ENCODE measurements at places on chromosomes 12 and 14.

DNA sequence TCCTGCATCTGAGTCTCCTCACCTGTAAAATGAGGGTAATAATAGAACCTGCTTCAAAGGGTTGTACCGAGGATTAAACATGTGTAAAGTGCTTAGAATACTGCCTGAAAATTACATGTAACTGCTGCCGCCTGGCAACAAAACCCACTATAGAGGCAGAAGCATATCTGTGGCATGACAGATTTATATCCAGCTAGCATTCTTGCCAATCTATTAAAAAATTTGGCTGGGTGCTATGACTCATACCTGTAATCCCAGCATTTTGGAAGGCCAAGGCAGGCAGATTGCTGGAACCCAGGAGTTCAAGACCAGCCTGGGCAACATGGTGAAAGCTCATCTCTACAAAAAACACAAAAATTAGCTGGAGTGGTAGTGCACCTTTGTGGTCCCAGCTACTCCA, 16.4 kb upstream of the KSR2 start:
- no peak for DNase-seq

DNA sequence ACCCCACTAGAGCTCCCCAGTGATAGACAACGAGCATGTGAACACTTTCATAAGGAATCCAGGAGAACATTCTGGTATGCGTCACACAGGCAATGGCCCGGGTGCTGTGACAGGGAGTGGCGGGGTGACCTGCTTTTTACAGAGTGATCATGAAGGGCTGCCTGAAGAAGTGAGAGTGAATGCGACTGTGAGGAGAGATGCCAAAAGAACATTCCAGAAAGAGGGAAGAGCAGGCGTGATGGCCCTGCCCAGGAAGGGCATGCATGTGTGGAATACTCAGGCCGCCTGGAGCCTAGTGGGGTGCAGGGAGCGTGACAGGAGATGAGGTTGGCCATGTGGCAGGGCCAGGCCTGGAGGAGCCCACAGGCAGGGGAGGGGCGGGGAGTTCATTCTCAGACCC, 53.8 kb downstream of the FZD10 start:
- no peak for DNase-seq

DNA sequence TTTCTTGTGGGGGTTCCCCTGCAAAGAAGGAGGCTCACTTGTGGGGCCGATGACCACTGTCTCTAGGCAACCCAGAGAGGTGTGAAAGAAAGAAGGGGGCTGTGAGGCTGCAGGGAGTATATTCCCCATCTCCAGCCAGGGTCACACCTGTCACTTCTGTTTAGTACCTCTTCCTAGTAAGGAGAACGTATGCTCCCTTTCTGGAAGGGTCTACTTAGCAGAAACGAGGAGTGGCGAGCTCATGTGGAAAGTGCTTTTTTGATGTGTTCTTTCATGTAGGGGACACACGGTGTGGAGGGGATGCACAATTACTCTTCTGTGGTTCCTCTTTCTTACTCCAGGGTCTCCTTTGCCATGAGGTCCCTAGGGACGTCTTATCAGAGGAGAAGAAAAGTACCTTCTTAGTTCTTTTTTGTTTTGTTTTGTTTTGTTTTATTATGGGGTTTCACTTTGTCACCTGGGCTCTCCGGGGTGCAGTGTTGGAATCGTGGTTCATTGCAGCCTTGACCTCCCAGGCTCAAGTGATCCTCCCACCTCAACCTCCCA, 58.3 kb downstream of the PRKCH start:
- no peak for DNase-seq

DNA sequence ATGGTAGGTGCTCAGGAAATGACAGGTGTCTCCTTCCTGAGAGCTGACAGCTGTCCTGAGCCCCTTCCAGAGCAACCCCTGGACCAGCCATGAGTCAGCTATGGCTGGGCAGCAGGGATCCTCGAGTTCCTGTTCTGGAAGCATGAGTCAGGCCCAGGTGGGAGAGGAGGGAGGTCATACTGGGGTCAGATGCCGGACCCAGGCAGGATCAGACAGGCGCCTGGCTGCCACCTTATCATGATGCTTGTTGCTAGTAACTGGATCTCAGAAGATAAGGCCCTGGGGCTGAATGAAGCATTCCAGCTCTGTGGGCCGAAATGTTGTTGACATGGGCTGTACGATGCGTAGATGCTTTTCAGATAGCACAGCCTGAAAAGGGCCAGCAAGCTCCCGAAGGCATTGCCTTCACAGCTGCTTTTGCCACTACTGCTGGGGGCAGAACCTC, 17.4 kb upstream of the KRT7 start:
- no peak for DNase-seq

DNA sequence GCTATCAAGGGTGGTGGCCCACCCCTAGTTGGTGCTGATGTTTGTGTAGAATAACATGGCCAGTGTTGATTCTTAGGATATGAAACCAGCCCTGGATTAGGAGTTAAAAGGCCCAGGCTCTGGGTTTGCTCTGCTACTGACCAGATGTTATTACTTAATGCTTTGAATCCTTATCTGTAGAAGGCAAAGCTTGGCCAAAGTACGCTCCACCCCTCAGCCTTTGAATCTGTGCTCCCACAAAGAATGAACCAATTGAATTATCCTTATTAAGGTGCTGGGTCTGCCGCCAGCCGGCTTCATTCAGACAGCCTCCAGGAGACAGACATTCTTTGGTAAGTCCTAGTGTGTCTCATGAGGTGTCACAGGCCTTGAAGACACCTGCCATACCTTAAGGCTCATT, 41.8 kb downstream of the AKAP3 start:
- DNase-seq = no peak

GRCh38 chr12:129202109-129202814, 349.0 kb downstream of the GLT1D1 start:
- no peak for DNase-seq

DNA sequence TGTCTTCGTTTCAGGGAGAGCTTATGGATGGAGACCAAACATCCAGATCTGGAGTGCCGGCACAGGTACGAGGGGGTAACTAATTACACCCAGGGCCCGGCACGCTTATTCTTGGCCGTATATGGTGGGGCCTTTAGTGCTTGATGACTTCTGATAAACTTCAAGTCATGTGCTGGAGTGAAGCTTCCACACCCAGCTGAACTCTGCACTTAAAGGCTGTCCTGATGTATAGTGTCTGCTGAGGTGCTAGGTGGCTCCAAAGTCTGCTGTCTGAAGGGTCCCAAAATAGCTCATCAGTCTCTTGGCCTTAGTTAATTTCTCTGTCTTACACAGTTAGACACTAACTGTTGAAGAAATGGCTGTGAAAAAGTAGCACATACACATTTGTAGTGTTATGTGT, 17.9 kb downstream of the RNF34 start:
- no peak for DNase-seq

DNA sequence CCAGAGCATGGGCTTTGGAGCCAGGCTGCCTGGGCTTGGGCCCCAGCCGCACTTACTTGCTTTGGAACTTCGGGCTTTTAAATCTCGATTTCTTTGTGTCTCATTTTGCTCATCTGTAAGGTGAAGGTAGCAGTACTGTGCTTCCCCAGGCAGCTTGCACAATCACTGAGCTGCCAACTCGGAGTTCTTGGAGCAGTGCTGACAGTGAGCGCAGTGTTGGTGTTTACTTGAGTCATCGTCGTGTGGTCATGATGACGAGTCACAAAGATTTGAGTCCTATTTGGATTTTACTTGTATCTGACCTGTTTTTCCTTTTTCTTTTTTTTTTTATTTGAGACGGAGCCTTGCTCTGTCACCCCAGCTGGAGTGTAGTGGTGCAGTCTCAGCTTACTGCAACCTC, 31.3 kb upstream of the ATF1 start:
- no peak for DNase-seq

GRCh38 chr12:113838896-113839295, 127.2 kb downstream of the RBM19 start:
- no peak for DNase-seq

DNA sequence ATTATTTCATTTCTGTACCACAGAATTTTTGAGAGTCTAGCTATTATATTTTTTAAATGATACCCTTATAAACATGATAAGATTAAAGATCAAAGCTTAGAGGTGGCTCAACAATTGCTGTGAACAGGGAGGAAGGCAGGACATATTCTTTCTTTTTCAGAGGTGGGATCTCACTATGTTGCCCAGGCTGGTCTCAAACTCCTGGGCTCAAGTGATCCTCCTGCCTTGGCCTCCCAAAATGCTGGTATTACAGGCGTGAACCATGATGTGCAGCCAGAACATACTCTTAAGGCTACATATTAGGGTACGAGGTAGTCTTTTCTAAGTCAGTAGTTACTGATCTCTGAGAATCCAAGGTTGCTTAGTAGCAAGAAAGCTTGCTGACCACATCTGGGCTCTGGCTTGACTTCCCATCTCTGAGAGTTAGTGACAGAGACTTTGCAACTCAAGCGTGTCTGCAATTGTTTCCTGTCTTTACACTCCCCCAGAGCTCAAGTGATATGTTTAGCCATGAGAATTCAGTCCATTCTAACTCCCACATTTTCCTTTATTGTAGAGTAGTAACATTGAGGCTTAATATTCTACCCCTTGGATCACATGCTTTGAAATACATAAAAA, 8.6 kb downstream of the RAB5B start:
- DNase-seq = no peak

DNA sequence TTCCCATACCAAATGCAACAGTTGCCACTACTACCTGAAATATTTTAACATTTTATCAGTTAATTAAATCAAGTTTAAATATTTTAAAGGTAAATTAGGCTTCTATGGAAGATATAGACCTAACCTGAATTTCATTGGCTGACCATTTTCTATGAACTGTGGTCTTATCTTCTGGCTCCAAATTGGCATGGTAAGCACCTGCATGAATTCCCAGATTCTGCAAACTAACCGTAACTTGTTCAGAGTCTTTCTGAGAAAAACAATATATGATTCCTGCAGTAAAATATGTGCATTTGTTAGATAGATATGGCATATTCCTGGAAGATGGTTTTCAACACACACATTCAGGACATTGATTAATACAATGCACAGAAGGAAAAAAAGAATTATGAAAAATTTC, 25.9 kb downstream of the RECQL start:
- no peak for DNase-seq

- DNase-seq = no peak
These were observed 4.6 kb upstream of the MFAP5 start for GRCh38 chr12:8667270-8667669.

- DNase-seq = no peak
These were observed 789.4 kb upstream of the TBX3 start for GRCh38 chr12:115473257-115473956.

- no peak for DNase-seq
These were observed 867 bp downstream of the RHOJ start for GRCh38 chr14:63205044-63205575.

- DNase-seq = no peak
These were observed 21.0 kb downstream of the BATF start for GRCh38 chr14:75543253-75543652.

DNA sequence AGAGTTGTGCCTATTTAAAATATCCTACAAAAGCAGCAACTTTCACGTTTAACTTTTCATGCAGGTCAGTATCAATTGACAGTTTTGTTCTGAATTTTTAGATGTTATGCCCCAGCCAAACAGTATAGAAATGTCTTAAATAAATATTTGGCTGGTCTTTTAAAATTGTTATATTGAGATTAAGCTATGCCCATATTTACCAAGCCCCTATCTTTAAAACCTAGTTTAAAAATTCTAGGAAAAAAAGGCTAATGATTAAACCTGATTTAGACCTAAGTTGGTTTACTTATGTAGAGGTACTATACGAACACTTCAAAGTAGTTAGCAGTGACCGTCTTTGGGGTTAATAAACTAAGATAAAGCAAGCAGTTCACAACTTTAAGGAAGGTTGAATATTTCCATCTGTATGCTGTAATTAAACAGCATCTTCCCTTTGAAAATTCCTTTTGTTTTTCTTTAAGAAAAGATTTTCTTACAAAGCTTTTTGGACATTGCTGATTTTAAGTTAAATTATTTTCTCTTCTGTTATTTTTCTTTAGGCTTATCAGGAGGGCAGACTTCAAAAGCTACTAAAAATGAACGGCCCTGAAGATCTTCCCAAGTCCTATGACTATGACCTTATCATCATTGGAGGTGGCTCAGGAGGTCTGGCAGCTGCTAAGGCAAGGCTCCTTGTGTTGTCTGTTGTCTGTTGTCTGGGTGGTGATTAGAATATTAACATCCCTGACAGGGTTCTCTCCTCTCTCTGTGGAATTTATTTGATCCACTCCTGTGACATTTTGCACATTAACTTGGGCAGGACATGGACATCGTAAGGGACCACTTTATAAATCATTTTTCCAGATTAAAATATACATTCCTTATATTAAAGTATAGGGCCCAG, 7.5 kb downstream of the EID3 start:
- no peak for DNase-seq

- no peak for DNase-seq
These were observed 10.3 kb upstream of the SLC6A13 start for GRCh38 chr12:272942-273341.

DNA sequence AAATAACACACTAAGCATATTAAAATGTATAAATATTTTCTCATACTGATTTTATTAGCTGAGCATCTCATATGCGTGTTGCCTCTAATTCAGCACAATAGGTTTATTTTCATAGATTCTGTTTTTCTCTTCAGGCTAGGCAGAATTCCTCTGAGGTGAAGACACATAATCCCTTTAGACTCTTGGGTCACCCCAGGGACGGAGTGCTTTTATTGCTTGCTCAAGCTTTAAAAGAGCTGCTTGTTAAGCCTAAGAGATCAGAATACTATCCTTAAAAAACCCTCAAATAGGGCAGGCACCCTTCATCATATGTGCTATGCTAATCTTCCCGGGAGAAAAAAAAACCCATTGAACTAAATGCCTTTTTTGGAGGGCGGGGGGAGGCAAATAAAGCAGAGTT, 390.1 kb downstream of the KCNH5 start:
- no peak for DNase-seq

GRCh38 chr12:107653519-107653918, 32.1 kb upstream of the PWP1 start:
- no peak for DNase-seq

GRCh38 chr14:53983112-53983511, 26.5 kb upstream of the BMP4 start:
- no peak for DNase-seq

DNA sequence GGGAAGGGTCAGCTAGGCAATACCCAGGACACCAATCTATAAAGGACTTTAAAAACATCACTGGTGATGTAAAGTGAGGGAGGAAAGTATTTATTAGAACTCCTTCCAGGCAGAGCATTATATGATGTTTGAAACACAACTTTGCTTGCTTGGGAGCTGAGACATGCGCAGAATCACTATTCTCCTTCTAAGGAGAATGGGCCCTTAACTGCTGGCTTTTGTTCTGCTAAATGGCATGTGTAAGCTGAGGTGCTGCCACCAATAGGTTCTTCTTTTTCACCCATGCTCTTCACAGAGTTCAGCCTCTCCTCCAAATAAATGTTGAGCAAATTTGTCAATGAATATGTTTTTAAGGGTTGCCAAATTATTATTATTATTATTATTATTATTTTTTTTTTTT, 3.9 kb downstream of the STAC3 start:
- DNase-seq = no peak

- DNase-seq = no peak
These were observed 27.0 kb upstream of the DUSP6 start for GRCh38 chr12:89379148-89379838.

GRCh38 chr14:52029881-52030280, 39.0 kb downstream of the NID2 start:
- DNase-seq = no peak

GRCh38 chr12:24861766-24862540, 86.9 kb downstream of the BCAT1 start:
- no peak for DNase-seq

- DNase-seq = no peak
These were observed 5.0 kb upstream of the LGALS3 start for GRCh38 chr14:55123852-55124639.

GRCh38 chr14:105165134-105165704, 3.4 kb downstream of the JAG2 start:
- no peak for DNase-seq

- no peak for DNase-seq
These were observed 2.0 kb upstream of the ARHGEF25 start for GRCh38 chr12:57609101-57609780.
